ENCODE measurements at places on chromosomes 11 and 22.

DNA sequence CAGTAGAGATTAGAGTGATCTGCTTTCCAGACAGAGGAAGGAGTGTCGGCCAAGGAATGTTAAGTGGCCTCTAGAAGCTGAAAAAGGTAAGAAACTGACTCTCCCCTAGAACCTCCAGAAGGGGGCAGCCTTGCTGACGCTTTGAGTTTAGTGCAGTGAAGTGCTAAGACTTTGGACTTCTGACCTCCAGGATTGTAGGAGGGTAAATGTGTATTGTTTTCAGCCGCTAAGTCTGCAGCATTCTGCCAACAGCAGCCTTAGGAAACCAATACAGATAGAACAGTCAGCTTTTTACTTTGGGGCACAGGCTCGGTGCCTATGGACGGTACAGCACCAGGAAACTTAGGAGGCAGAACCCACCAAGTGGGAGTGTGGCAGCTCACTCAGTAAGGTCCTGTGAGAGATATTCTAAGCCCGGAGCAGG lies 3.6 kb upstream of the TBC1D22A start:
- DNase-seq: no peak

DNA sequence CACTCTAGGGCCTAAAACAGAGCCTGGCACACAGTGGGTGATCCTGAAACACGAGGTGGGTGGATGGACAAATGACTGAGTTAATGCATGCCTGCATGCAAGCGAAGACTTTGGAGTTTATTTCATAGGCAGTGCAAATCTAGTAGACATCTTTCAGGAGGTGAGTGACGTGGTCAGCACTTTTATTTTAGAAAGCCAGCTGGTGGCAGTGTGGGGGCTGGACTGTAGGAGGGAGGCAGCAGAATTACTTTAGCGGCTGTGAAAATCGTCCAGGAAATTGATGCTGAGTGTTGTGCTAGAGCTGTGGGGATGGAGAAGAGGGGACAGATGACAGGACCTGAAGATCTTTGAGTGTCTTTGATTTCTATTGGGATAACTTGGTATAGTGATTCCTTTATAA lies 47.1 kb downstream of the BMAL1 start:
- DNase-seq: no peak

GRCh38 chr11:100681064-100681502 lies 6.0 kb upstream of the ARHGAP42 start:
- no peak for DNase-seq

DNA sequence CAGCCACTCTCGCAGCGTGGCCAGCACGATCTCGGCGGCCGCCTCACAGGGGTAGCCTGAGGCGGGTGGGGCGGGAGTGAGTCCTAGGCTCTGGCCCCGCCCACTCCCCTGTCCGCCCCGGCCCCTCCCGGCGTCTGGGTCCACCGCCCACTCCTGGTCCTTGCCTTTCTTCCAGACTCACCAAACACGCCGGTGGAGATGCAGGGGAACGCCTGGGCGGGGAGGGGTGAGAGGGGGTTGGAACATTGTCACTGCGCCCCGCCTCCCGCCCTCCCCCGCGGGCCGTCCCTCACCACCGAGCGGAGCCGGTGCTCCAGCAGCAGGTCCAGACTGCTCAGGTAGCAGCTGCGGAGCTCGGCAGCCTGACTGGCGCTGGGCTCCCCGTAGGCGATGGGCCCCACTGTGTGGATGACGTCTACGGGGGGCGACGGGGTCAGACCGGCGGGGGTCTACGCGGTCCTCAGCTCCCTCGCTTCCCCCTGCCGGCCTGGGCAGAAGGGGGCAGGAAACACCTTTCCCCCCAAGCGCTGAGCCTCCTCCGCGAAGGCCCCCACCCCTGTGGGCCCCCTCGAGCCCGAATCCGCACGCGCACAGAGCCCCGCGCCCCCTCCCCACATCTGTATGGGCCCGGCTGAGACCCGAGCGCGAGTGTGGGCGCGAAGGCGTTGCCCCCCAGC lies 13.2 kb downstream of the OTUB1 start:
- peak; percentile 42 for DNase-seq

DNA sequence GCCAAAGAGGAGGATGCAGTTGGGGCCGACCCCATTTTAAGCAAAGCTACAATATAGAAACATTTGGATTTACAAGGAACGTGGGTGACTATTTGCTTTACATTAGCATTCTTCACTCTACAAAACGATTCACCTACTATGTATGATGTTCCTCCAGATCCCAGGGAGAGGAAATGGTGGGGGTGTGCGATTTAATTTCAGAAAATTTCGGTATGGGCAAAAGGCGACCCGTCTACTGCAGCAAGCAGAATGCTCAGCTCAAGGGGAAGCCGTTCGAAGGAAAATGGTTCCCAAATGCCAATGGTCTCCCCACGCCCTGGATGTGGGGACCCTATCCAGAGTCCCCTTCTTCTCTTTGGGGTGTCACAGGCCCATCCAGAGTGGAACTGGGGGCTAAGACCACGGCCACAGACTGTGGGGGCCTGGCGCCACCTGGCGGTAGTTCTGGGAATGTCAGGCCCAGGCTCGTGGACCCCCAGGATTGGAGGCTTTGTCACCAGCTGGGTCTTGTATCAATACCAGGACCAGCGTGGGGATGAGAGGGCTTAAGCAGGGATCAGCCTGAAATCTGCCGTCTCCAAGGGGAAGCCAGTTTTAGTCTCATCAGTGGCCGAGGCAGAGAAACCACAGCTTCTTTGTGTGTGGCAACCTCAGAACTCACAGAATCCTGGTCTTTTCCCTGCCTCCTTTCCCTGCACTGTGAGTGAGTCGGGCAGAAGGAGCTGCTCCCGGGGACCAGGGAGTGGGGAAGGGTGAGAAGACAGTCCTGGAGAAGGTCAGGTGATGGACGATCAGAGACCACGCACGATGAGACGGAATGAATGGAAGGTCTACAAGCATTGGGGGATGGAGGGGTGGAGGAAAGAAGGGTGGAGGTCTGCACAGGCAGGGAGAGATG lies 8.4 kb downstream of the LRRC10B start:
- no peak for DNase-seq

DNA sequence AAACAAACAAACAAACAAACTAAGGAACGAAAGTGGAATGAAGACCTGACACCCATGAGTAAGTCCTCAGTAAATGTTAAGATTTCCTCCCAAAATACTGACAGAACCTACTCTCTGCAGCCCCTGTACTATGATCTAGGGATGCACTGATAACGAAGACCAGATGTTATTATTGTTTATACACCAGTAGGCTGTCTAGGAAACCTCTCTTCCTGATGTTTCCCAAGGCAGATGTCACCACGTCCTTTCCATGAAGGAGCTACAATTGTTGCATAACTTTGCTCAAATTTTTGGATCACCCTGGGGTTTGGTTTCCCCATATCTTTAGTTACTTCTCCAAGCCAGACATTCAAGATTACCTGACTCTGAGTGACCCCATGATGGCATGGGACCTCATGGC lies 340.7 kb downstream of the MIAT start:
- DNase-seq: no peak

DNA sequence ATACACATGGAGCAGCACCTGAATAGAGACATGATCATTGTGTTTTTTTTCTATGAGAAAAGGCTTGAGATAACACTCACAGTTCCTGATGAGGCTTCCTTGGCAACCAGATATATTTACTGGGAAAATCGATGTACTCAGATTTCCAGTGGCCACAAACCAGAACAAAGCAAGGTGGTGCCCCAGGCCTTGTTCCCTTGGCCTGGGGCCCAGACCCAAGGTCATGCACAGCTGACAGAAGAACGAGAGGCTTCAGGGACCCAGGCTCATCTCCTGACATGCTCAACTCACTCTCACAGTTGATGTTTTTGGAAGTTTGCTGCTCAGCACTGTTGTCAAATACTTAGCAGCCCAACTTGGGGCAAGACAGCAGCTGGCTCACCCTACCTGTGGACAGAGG lies 281.8 kb downstream of the NTM start:
- no peak for DNase-seq

GRCh38 chr11:85348945-85349344 lies 278.2 kb downstream of the DLG2 start:
- no peak for DNase-seq

DNA sequence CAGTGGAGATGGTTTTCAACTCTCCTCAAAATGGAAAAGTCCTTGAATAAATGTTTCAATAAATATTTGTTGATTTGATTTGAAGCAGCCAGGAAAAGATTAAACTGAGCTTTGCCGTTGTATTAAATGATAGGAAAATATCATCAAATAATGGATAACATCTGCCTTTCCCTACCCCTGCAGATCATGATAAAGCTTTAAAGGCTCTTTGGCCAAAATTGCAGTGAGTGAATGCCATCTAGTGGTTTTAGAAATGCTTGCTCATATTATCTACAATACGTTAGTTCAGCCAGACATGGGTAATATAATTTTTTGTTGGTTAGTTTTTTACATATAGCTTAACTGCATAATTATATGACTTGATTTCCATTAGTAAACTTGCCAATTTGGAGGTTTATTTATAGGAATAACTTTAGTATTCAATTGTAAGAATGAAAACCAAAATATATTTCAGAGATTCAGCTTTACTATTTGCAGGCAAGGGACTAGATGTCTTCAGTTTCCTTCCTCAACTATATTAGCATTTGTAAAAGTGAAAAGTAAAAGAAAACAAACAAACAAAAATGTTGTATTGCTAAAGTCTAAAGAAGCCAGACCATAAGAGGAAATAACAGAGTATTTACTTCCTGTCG lies 159.2 kb downstream of the MSANTD4 start:
- DNase-seq: no peak

- DNase-seq: no peak
Measured at GRCh38 chr22:18994701-18995326, 58.7 kb upstream of the PRODH start.

GRCh38 chr11:14422052-14422813 lies 63.2 kb upstream of the RRAS2 start:
- no peak for DNase-seq
